ENCODE measurements at places on chromosomes 6 and 20. TPM values are rescaled to one million over a fixed set of nuclear protein-coding genes. Genes with fewer than 3 reads are reported as not detected.

DNA sequence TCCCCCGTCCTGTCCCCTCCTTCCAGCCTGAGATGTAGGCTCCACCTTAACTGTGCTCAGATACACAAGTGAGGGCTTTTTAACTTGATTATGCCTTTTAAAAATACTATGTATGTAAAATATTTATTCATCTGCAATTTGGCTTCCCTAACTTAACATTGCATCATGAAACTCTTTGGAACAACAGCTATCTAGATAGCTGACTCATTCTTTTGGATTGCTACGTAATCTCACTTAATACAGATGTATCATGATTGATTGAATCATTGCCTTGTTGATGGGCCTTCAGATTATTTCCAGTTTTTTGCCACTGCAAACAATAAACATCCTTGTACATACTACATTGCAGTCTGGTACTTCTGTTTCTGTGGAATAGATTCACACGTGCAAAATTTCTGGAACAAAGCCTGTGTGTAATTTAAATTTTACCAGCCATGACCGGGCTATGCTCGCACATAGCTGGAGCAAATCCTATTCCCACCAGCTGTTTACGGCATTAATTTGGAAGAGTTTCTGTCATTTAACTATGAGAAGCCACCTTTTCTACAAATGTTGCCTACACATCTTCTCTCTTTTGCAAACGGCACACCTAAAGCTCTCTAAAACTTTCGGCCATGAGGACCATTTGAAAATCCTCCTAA is 6.5 kb downstream of the PRND start:
- DNase-seq = no peak

GRCh38 chr20:61065853-61066252 is 186.2 kb upstream of the CDH4 start:
- no peak for DNase-seq

DNA sequence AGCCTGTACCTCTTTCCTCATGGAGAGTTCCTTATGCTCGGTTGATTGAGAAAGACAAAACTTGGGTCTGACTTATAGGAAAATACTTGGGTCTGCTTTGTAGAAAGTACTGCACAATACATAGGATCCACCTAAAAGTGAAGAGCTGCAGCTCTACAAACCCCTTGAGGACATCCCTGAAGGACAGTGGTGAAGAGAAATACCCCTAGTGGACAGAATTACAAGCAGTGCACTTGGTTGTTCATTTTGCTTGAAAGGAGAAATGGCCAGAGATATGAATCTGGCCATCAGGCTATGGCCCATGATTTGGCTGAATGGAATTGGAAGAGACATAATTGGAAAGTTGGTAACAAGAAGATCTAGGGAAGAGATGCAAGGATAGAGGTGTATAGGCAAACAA is 8.3 kb downstream of the CD24 start:
- DNase-seq = no peak

DNA sequence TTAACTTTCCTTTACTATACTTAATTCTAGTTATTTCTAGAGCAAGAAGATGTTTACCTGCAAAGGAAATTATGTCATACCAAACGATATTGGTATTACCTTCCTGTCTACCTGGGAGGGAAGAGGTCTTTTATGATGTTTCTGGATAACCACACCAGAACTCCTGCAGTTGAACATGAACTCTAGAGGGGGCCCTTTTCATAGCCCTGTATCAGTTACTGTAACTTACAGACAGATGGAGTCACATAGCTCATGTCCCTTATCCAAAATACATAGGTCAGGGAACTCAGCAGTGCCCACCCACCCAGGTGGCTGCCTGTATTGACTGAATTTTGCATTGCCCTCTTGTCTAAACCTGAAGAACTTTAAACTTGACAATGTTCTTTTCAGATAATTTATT is 35.1 kb upstream of the MYL9 start:
- DNase-seq = no peak

GRCh38 chr6:41591859-41592502 is 45.8 kb downstream of the FOXP4 start:
- no peak for DNase-seq

GRCh38 chr20:50192364-50193198 is 2.0 kb downstream of the CEBPB start:
- DNase-seq = no peak

GRCh38 chr6:126060400-126060799 is 74.1 kb downstream of the TRMT11 start:
- DNase-seq = no peak

DNA sequence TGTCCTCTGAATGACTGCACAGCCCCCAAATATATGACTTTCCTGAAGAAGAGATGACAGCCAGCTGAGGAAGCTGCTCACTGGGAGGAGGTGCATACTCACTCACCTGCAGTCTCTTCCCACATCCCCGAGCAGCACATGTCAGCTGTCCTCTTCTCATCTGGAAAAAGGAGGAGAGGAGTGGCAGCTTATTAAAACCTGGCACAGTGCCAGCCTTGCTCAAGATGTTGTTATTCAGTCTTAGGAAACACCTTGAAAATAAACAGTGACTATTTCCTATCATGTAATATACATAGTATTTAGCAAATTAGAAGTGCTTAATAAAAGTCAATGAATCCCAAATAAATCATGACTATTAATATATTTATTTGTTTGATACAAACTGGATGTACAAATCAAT is 232.9 kb downstream of the EPM2A start:
- no peak for DNase-seq

- DNase-seq = no peak
Observed at GRCh38 chr20:58241766-58242465, 13.5 kb upstream of the ANKRD60 start.

DNA sequence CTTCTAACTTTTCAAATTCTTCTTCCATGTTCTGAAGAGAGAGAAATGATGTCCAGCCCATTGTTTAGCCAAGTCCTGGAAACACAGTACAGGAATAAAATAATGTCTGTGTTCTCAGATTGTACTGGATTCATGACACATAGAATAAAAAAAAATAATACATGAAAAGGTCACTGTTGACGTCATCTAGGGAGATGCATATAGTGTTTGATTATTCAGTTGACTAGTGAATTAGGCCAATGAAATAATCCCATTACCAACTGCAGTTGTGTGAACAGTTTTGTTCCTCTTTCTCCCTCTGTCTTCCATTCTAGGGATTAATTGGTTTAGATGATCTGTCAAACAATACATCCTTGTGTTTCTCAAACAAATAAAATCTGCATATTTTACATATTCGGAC is 222.8 kb downstream of the ALDH8A1 start:
- DNase-seq = no peak

- DNase-seq = no peak
Observed at GRCh38 chr20:58297394-58297793, 12.1 kb upstream of the RAB22A start.

DNA sequence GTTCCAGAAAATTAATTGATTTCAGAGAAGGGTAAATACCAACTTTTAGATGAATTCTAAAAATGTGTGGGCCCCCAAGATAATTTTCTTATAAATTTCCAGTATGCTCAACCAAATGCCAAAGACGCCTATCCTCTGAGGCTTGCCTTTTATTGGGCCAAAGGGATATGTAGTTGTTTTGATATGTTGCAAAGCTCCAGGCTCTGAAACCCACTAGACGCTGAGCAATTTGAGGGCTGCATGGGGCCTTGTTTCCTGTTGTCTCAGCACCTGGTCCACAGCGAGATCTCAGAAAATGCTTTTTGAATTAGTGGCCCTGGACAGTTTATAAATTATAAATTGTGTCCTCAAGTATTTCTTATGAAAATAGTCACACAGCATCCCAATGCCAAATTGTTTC is 397.2 kb downstream of the SAMD5 start:
- DNase-seq = no peak

GRCh38 chr6:7727086-7727945 is 1.4 kb downstream of the BMP6 start:
- DNase-seq = peak; percentile 70

- no peak for DNase-seq
Observed at GRCh38 chr6:388202-388903, 3.2 kb upstream of the IRF4 start.

- DNase-seq = no peak
Observed at GRCh38 chr6:158912655-158913054, 87.3 kb downstream of the RSPH3 start.

- no peak for DNase-seq
Observed at GRCh38 chr20:63782521-63782971, 43.0 kb downstream of the SLC2A4RG start.

DNA sequence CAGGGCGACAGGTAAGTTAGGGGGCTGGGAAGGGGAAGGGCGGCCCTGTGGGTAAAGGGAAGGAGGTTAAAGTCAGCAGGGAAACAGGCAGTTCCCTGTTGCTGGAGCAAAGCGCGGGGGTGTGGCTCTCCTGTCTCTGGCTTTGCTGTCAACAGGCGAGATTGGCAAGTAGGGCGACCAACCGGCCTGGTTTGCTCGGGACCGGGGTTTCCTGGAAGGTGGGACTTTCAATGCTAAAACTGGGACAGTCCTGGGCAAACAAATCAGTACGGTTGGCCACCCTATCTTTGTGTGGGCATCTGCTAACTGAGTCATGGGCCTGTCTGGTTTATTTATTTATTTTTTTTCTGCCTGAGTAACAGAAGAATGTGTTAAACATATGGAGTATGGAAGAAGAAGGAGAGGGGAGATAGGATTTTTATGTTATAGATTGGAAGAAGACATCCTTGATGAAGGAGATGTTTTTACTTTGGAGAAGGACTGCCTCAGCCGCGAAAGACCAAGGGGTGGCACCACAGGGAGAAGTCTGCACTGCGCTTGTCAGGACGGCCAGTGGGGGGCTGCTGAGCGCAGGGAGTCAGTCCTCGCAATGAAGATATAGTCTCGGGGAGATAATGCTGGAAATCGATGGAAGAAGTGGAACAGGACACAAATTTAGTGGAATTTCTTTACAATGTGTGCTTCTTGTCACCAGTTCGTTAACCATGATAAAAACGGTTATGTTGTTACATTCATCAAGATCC is 43.4 kb upstream of the ESR1 start:
- DNase-seq = peak; percentile 93

DNA sequence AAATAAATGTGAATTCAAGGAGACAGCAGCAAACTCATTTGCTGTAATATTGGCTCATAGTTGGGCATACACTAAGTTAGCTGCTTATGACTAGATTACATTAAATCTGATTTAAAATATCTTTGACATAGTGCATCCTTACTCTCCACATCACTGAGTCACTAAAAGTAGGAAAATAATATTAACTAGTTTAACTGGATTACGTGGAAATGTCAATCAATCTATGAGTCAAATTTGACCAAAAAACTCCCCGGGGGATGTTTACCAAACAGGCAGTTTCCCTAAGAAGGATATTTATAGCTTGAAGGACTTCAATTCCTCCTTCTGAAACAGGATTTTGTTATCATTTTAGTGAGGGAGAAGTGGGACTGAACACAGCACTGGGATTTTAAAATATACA is 366.5 kb downstream of the ESR1 start:
- no peak for DNase-seq

DNA sequence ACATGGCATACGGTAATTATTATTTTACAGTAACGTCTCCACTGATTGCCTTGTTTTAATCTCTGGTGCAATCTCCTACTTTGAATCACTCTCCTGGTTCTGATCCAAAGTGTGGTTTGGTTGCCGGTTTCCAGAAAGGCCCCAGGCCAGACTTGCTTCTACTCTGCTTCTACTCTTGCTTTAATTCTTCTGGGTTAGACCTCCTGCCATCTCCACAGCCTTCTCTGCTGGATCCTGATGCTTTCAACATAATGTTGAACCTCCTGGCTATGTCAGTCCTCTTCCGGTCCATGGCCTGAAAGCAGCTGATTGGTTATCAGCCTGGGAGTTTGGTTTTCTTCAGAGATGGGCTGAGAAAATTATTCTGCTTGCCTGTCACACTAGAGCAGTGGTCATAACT is 266.5 kb upstream of the RIMS1 start:
- no peak for DNase-seq

- no peak for DNase-seq
Observed at GRCh38 chr6:157398151-157398550, 17.2 kb downstream of the ZDHHC14 start.

GRCh38 chr6:156877126-156877863 is 100.1 kb downstream of the ARID1B start:
- DNase-seq = no peak

DNA sequence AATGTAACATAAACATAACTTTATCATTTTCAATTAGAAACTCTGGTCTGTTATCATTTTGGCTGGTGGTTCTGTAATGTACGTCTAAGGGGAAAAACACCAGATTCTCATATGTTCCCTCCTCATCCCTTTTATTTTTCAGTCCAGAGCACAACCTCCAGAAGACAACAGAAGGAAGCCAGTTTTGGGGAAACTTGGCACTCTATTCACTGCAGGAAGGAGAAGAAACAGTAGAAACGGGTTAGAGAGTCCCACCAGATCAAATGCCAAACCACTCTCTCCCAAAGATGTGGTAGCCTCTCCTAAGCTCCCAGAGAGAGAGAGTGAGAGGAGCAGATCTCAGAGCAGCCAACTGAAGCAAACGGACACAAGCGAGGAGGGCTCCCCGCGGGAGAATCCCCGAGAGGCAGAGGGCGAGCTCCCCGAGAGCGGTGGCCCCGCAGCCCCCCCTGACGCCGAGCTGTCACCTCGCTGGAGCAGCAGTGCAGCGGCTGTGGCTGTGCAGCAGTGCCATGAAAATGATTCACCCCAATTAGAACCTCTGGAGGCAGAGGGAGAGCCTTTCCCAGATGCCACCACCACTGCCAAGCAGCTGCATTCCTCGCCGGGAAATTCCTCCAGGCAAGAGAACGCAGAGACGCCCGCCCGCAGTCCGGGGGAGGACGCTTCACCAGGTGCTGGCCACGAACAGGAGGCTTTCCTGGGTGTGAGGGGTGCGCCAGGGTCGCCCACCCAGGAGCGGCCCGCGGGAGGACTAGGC is 117.8 kb downstream of the RTN4IP1 start:
- DNase-seq = no peak

GRCh38 chr20:32964575-32964974 is 39.7 kb downstream of the SUN5 start:
- DNase-seq = no peak

GRCh38 chr6:23339268-23339667 is 769.9 kb downstream of the HDGFL1 start:
- no peak for DNase-seq

- no peak for DNase-seq
Observed at GRCh38 chr20:1060985-1061384, 57.4 kb upstream of the PSMF1 start.

- DNase-seq = no peak
Observed at GRCh38 chr20:21019814-21020658, 86.1 kb downstream of the LINC00237 start.

- DNase-seq = no peak
Observed at GRCh38 chr20:62378215-62378614, 8.7 kb upstream of the RPS21 start.

- no peak for DNase-seq
Observed at GRCh38 chr6:42841844-42842584, 37.4 kb upstream of the RPL7L1 start.

- DNase-seq = peak; percentile 84
Observed at GRCh38 chr20:46757754-46758678, 48.6 kb downstream of the SLC2A10 start.

ZNF184 gene
- total RNA-seq = 11.7 TPM

SAMD3 gene
- 1.9 TPM for total RNA-seq

SCRT2 gene
- total RNA-seq = 0.34 TPM

DSE gene
- total RNA-seq = 94.4 TPM

BPIFB4 gene
- not detected for total RNA-seq

TTLL9 gene
- total RNA-seq = not detected

PRRT1 gene
- total RNA-seq = 2.8 TPM

NR2E1 gene
- total RNA-seq = not detected

ADGB gene
- not detected for total RNA-seq

SLC17A9 gene
- total RNA-seq = 31.1 TPM

Data from H1 (cell line).